Type B pancreatic cell (in vitro differentiated cells): ENCODE measurements at places on chromosomes 7 and 10.

DNA sequence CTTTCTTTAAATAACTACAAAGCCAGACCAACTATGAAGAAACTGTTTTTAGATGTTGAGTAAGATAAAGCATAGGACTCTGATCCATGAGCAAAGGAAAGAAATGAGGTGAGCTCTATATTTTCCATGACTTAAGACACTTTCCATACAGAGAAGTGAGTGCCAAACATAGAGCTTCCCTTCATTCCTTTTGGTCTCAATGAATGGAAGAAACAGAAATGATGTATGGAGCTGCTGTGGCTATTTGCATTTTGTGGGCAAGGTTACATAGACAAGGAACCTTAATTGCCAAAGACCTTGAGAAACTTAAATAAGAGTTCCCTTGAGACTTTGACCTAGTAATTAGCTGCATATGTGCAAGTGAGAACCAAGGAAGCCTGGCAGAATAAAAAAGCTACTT, 1152.2 kb downstream of the XPNPEP1 start:
- no peak for DNase-seq

- DNase-seq = no peak
Observed at GRCh38 chr7:19290968-19291367, 145.7 kb upstream of the FERD3L start.

- no peak for DNase-seq
Observed at GRCh38 chr10:103197174-103197573, 4.1 kb upstream of the NT5C2 start.

GRCh38 chr7:155295511-155295910, 2.2 kb upstream of the INSIG1 start:
- no peak for DNase-seq

DNA sequence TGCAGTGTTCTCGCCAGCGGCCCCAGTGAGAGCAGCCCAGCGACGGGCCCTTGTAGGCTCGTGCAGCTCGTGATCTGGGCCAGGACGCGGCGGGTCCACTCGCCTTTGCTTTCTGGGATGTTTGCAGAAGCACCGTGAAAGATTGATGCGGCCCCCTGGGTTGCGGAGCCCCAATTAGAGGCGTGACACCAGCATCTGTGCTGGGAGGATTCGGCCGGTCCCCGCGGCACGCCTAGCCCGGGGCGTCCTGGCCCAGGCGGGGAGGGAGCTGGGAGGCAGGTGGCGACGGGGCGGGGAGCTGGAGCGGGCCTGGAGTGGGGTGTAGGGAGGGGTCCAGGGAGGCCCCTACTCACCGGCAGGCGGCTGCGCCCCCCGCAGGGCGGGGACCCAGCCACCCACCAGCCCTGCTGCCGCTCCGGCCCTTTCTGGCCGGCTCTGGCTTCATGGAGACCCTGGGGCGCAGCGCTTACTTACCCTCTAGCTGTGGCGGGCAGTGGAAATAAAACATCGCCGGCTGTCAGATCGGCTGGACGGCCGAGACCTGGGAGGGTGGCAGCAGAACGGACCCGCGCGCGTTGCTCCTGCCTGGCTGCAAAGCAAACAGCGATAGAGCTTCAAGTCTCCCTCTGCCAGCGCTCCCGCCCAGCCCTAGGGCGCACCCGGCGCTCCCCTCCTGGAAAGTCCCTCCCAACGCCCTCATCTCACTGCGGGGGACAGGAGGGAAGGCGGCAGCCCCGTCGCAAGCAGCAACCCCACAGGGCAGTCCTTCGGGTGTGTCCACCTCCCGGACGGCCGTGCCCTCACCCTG, 752 bp downstream of the DRGX start:
- DNase-seq = no peak

- no peak for DNase-seq
Observed at GRCh38 chr10:51092402-51092801, 18.1 kb downstream of the PRKG1 start.
